ENCODE measurements at places on chromosomes 1 and 21.

GRCh38 chr1:177847843-177848242 is 122.0 kb downstream of the SEC16B start:
- no peak for DNase-seq

DNA sequence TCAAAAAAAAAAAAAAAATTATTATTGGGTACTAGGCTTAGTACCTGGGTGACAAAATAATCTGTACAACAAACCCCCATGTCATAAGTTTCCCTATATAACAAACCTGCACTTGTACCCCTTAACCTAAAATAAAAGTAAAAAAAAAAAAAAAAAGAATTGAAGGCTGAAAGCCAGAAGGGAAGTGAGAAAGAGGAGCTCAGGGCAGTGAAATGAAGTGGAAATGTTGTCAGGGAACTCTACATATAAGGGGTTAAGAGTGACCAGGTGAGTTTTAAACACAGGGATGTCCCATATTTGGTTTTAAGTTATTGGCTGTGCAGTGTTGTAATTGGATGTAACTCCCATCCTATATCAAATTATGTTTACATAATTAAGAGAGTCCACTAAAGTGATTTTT is 85.7 kb upstream of the ABCD3 start:
- DNase-seq: no peak

GRCh38 chr1:6747674-6748073 is 37.6 kb upstream of the CAMTA1 start:
- no peak for DNase-seq

- no peak for DNase-seq
Observed at GRCh38 chr1:150807249-150808023, 624 bp downstream of the CTSK start.

DNA sequence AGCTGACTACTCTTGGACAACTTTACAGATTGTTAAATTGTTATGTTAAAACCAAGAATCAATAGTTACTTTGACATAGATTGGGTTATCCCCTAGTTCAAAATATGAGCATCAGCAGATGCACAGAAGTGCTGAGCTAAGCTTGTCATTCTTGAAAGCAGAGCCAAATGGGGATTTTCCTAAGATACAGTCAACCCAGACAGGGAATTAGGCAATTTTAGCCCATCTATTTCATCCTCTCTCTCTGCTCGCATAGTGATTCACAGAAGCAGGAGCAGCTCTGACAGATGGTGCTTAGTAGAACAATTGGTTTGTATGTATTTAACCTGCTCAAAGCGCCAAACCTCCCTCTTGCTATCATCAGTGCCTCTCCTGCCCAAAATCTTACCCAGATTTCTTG is 27.9 kb upstream of the PRRC2C start:
- DNase-seq: no peak

DNA sequence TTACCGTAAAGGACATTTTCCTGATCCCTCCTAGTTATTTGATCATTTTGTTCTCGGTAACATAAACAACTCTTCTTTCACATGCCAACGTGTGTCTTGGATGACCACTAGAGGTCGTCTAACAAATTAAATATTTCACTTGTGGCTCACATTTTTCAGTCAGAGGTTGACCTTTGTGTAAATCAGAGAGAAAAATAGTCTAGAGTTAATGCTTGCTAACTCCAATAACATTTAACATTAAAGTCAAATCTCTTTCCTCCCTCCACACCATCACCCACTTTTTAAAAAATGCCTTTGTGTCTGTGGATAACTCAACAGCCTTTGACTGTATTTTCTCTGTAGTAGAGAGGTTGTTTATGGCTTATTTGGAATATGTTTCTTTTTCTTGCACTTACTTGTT is 220.5 kb upstream of the B3GALT2 start:
- DNase-seq: no peak

DNA sequence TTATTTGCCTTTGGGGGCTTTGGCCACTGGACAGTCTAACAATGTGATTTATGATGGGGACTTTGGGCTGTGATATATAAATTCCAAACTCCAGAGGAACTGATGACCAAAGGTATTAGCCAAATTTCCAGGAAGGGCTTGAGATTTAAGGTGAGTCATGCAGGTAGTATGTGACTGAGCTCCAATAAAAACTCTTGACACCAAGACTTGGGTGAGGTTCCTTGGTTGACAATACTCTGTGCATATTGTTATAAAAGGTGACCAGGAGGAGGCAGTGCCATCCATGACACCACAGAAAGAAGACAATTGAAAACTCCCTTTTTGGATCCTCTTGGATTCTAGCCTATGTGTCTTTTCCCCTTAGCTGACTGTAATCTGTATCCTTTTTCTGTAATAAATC is 392.7 kb upstream of the LRRC7 start:
- no peak for DNase-seq

GRCh38 chr1:65995336-65995735 is 202.6 kb downstream of the PDE4B start:
- DNase-seq: no peak

- peak; percentile 75 for DNase-seq
Observed at GRCh38 chr1:162069334-162070093, at the start of gene NOS1AP. Gene NOS1AP, plus strand, starts transcription at chr1:162069691. Its CDS starts 487 bp downstream, at chr1:162070178.

DNA sequence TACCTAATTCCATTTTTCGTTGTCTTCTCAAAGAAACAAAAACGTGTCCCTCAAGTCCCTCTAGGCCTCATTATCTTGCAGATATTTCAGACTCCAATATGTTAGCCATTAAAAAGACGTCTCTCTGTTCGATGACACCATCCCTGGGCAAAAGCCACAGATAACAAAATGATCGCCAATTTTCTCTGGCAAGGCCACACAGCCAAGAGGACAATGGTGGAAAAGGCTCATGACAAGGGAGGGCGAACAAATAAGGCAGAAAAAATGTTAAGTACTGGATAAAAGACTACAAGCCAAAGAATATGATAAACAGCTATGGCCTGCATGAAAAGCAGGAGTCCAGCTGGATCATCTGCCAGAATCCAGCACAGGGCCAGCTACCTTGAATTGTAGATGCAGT is 82.9 kb downstream of the TBX15 start:
- DNase-seq: no peak

GRCh38 chr1:153233448-153233847 is 16.1 kb downstream of the PRR9 start:
- DNase-seq: no peak

DNA sequence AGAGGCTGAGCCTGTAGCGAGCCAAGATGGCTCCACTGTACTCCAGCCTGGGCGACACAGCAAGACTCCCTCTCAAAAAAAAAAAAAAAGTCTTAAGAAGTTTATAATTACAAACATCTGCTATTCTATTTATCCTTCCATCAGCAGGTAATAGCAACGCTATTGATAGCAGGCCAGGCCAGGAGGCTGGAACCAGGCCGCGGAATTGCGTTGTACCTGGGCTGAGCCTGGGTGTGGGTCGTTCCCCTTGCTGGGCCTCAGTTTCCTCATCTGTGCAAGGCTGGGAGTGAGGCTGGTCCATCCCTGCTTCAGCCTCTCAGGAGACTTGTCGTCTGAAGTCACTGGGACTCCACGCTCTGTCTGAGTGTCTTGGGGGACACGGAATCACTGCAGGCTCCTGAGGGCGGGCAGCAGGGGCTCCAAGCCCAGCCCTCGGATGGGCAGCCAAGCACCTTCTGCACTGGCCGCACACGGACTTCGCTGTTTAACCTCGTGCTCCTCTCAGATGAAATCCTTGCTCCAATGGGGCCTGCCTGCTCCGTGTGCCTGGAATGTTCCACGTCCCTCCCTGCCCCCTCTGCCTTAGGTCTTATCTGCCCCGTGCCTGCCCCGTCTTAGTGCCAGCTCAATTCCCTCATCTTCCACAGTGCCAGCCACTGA is 103.9 kb upstream of the C1orf174 start:
- no peak for DNase-seq

GRCh38 chr1:230792691-230793462 is 45.7 kb downstream of the CAPN9 start:
- no peak for DNase-seq

DNA sequence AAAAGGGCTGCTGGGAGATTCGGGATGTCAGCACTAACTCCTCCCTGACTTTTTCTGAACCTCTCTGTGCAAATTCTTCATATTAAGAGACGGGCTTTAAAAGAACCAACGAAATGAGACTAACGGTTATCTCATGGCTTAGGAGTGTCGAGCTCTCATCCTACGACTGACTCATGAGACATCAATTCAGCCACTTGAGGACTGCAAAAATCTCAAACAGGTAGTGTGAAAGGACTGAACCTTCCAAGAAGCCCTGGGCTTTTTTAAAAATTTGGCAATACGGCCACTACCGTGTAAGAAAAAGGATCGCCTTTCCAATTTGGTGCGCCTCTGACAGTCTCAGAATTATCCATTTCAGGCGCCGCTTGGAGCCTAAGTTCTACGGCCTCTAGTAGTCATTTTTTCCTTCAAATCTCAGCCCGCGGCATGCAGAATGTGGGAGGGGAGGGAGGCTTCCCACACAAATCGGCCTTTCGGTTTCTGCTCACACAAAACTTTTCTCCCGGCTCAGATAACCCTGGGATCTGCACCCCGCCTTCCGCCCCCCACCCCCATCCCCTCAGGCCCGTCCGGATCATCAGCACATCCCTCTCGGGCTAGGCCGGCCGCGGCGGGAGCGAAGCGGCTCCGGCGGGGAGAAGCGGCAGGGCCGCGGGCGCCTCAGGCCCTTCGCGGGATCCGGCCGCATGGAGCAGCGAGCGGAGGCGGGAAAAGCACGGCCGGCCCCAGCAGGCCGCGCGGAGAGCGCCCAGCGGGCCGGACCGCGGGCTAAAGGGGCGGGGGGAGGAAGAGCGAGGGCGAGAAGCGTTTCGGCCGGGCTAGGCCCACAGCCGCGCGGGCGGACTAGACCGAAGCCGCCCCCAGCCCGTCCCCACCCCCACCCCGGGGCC is 618 bp downstream of the HNRNPR start:
- DNase-seq: peak; percentile 18

DNA sequence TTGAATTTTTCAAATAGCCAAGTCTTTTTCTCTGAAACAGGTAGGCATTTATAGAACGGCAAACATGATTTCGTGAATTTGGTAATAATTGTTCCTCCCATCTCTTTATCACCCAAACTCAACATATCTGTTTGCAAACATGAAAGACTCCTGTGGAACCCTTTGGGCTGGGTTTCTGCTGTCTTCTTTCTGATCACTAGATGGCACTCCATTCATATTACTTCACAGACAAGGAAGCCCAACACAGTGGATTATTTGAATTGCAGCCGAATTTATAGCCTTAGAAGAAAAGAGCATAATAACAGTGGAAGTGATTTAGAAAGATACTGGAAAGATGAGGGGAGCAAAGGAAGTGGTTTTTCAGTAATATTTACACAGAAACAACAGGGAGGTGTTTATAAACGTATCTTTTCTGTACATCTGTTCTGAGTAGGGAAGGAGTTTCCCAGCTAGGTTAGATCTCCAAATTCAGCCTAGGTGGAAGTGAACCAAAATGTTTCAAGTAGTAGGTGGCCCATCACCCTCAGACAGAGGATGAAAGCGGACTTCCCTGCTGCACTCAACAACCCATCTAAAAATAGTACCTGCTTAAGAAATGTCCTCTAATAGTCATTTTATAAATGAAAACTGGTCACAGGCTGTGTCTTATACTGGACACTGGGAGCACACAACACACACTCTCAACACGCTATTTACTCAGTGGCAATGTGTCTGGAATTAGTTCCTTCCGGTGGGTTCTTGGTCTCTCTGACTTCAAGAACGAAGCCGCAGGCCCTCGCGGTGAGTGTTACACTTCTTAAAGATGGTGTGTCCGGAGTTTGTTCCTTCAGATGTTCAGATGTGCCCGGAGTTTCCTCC is 67.6 kb downstream of the MAP3K21 start:
- DNase-seq: no peak

DNA sequence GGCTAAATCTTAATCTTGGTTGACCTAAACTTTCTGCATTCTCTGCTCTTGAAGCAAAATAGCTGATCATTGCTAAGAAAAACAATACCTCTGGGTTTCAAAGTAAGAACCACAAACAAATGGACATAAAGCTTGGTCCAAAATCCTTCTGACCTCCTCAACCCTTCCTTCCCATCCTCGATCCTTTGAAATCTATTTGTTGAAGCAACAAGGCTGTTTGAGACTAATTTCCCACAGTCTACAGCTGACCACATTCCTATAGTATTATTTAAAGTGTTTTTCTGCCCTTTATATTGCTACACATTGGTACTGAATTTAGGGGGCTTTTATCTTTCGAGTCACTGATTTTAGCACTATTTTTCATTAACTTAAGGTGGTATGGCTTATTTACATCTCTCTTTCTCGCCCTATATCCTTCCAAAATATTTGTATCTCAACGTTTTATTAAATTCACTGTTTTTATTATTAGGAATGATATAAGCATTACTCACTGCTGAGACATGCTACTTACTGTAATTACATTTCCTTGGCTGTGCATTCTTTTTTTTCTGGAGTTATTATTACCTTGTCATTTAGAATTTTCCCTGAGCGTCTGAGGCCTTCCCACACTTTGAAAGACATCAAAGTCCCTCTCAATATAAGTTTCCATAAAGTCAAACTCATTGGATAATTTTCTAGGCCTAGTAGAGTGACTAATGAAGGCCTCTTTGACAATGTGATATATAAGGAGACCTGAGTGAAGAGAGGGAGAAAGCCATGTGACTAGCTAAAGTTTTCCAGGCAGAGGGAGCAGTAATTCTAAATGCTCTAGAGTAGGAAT is 73.9 kb downstream of the RAB3GAP2 start:
- no peak for DNase-seq

- no peak for DNase-seq
Observed at GRCh38 chr1:112744009-112744578, 29.0 kb upstream of the PPM1J start.

DNA sequence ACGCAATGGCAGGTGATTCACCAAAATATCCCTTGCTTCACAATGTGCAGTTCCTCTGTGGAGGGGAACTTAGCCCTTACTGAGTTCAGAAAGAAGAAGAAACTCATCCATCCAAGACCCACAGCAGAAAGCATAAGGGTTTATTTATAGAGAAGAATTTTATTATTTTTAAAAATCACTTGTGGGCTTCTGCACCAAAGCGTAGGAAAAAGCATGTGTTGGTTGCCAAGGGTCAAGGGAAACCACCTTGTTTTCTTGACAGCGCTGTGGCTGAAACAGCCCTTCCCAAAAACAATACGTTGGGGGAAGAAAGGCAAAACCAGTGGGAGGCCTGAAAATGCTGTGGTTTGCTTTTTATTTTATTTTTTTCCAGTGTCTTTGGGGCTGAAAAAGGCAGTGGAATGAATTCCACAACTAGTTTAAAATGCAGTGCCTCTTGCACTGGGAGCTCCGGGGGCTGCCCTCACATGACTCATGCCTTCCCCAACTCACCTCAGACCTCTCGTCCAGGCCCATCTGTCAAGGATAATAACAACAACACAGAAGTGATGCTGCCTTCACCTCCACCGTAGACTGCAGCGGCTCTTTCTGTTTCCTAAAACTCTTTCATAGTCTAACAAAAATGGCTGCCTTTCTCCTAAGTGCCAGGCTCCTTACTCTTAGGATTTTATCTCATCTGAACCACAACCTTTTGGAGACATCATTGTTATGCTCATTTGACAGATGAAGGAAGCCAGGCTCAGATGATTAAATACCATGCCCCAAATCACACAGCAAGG is 224.2 kb upstream of the JUN start:
- no peak for DNase-seq

DNA sequence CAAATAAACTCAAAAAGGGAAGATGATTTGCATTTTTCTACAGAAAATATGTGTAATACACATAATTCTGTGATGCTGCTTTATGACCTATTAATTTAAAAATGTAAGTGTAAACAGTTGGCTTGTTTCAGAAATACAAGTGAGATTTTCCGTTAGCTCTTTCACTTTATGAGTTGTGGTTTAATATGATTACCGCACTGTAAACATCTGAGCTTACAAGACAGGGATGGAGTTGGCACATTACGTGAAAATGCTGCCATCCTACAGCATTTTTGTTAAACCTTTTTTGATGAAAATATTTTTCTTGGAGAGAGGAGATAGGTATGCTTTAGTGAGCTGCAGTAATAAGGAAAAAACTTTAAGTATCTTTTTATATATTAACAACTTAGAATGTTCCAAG is 426.8 kb upstream of the ADAMTS5 start:
- no peak for DNase-seq

Data from CD8-positive, alpha-beta T cell (primary cell).